ENCODE measurements at places on chromosomes 11 and 22. TPM values are rescaled to one million over a fixed set of nuclear protein-coding genes. Genes with fewer than 3 reads are reported as not detected.

ABTB2 gene
- 6.0 TPM for total RNA-seq

PARVA gene
- 14.8 TPM for total RNA-seq

DEUP1 gene
- total RNA-seq = not detected

KRTAP5-7 gene
- total RNA-seq = not detected

CSNK2A3 gene
- 4.2 TPM for total RNA-seq

OR51E2 gene
- total RNA-seq = not detected

DRICH1 gene
- total RNA-seq = not detected

CADM1 gene
- total RNA-seq = 28.2 TPM

KCNJ5 gene
- not detected for total RNA-seq

SNX15 gene
- total RNA-seq = 16.8 TPM

NUP50 gene
- total RNA-seq = 56.5 TPM

DHCR7 gene
- total RNA-seq = 33.1 TPM

WBP2NL gene
- total RNA-seq = 35.9 TPM

TIMM8B gene
- total RNA-seq = 33.6 TPM

CNGA4 gene
- total RNA-seq = not detected

CRYBB2 gene
- not detected for total RNA-seq

SNU13 gene
- total RNA-seq = 305 TPM

MIOX gene
- total RNA-seq = 1.9 TPM

GGTLC3 gene
- not detected for total RNA-seq

VWA5A gene
- total RNA-seq = 10.6 TPM

CHST1 gene
- total RNA-seq = not detected

P2RY2 gene
- not detected for total RNA-seq

HPX gene
- not detected for total RNA-seq

LDHAL6A gene
- not detected for total RNA-seq

EMID1 gene
- 0.37 TPM for total RNA-seq

SCGB1A1 gene
- total RNA-seq = not detected

DLG2 gene
- 0.06 TPM for total RNA-seq

C11orf86 gene
- not detected for total RNA-seq

ARHGAP32 gene
- total RNA-seq = 3.9 TPM

BRSK2 gene
- 2.4 TPM for total RNA-seq

CHRNA10 gene
- total RNA-seq = not detected

OR5B21 gene
- total RNA-seq = not detected

B3GAT1 gene
- not detected for total RNA-seq

PIH1D2 gene
- total RNA-seq = 0.49 TPM

MB gene
- total RNA-seq = 5.3 TPM

ART5 gene
- 4.9 TPM for total RNA-seq

EFCAB6 gene
- 3.9 TPM for total RNA-seq

C11orf87 gene
- total RNA-seq = not detected

OR2D2 gene
- not detected for total RNA-seq

MS4A4A gene
- not detected for total RNA-seq

MS4A15 gene
- total RNA-seq = not detected

FZD4 gene
- 0.17 TPM for total RNA-seq

APOL6 gene
- total RNA-seq = 21.5 TPM

NEFH gene
- not detected for total RNA-seq

KCNC1 gene
- not detected for total RNA-seq

A4GALT gene
- 8.3 TPM for total RNA-seq

OR56A1 gene
- not detected for total RNA-seq

TTC12 gene
- total RNA-seq = 7.8 TPM

NXPE2 gene
- not detected for total RNA-seq

Measured in Caki2 (cell line).